H9 (cell line): ENCODE measurements at places on chromosomes 12 and 14. TPM values are rescaled to one million over a fixed set of nuclear protein-coding genes. Genes with fewer than 3 reads are reported as not detected.
A peak's percentile ranks its signal among the peaks of the same experiment; 100 is the strongest.

- no peaks in the 10 kb centered on the region for H3K36me3 ChIP-seq
- H3K27me3 ChIP-seq = no peaks in the 10 kb centered on the region
- no peak overlapping the region for H3K4me3 ChIP-seq
- no peak overlapping the region for H3K27ac ChIP-seq
Measured at GRCh38 chr14:98069712-98070171, 1202.3 kb downstream of the BCL11B start.

Gene NFE2
- total RNA-seq = 1.2 and 1.5 TPM in 2 replicates

- DNase-seq = no peak
- no peaks in the 10 kb centered on the region for H3K36me3 ChIP-seq
Measured at GRCh38 chr12:122785503-122785902, 11.1 kb downstream of the CCDC62 start.

- no peaks in the 10 kb centered on the region for H3K36me3 ChIP-seq
- DNase-seq = peak; percentile 82
- no peak within 1 kb of the TSS for H3K27ac ChIP-seq
- peaks cover 6% of the 10 kb centered on the region for H3K4me1 ChIP-seq
Measured at GRCh38 chr14:75578102-75578785, at the start of gene FLVCR2. FLVCR2 (plus strand) TSS chr14:75578620; CDS start chr14:75578973, 353 bp downstream.

DNA sequence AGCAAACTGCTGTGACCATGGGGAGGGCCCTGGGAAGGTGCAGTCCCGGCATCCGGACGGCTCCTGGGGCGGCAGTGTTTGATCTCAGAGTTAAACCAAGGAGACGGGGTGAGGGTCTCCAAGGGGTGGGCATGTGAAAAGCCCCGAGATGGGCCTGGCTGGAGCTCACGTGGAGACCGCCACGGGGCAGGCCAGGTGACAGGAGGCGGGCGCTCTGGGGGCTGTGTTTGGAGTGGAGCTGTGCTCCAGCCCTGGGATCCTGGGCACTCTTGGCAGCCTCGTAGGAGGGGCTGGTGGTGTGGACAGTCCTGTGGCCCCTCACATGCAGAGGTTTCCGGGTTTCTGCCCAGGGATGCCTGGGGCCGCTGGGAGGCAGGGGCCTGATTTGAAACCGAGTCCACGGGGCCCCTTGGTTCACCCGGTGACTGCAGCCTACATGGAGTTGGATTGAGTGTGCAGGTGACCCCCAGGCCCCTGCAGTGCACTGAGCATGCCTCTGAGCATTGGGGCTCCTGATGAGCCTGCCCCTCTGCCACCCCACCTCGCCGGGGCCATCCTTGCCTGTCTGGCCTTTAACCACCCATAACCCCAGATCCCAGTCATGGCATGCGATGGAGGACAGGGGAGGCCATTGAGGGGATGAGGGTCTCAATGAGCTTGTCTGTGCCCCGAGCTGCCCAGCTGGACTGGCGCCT, 8.4 kb downstream of the KIF26A start:
- no peaks in the 10 kb centered on the region for H3K27me3 ChIP-seq
- DNase-seq = peak; percentile 20
- no peak overlapping the region for H3K27ac ChIP-seq
- peaks cover 2% of the 10 kb centered on the region; the same call in 1 of the 2 replicates for H3K4me1 ChIP-seq

Gene LRRK2
- 0.11 and 0.17 TPM in 2 replicates for total RNA-seq

Gene CLBA1
- 2.4 and 3.0 TPM in 2 replicates for total RNA-seq

Gene MDM1
- 8.8 and 10.6 TPM in 2 replicates for total RNA-seq

- no peaks in the 10 kb centered on the region for H3K4me1 ChIP-seq
- no peaks in the 10 kb centered on the region for H3K27me3 ChIP-seq
- H3K36me3 ChIP-seq = peaks cover 23% of the 10 kb centered on the region; the same call in 1 of the 2 replicates
- H3K4me3 ChIP-seq = peak overlapping the region; percentile 96
- H3K27ac ChIP-seq = no peak overlapping the region
Measured at GRCh38 chr12:121400332-121401139, 618 bp downstream of the RNF34 start.
